Osteocyte (in vitro differentiated cells): ENCODE measurements at places on chromosomes 2 and 18. TPM values are rescaled to one million over a fixed set of nuclear protein-coding genes. Genes with fewer than 3 reads are reported as not detected.

Gene VAMP8
- total RNA-seq: 3.1 and 3.8 TPM in 2 replicates

Gene SNORC
- total RNA-seq: 1.9 and 2.1 TPM in 2 replicates

DNA sequence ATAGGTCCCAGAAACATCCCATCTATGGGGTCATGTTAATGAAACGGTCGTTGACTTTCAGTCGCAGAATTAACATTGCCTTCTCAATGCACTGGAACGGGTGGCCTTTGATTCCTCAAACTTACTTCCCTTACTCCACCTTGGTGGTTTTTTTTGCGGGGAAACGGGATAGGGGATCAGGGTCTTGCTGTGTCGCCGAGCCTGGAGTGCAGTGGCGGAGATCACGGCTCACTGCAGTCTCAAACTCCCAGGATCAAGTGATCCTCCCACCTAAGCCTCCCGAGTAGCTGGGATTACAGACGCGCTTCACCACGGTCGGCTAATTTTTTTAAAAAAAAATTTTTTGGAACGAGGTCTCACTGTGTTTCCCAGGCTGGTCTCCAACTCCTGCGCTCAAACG, 754 bp downstream of the ATG16L1 start:
- no peak for DNase-seq

GRCh38 chr2:98084151-98084868, 2.7 kb upstream of the VWA3B start:
- no peak for DNase-seq

GRCh38 chr18:12639990-12640880, 17.7 kb downstream of the SPIRE1 start:
- DNase-seq: no peak

Gene TMEM200C
- 1.6 and 2.1 TPM in 2 replicates for total RNA-seq

DNA sequence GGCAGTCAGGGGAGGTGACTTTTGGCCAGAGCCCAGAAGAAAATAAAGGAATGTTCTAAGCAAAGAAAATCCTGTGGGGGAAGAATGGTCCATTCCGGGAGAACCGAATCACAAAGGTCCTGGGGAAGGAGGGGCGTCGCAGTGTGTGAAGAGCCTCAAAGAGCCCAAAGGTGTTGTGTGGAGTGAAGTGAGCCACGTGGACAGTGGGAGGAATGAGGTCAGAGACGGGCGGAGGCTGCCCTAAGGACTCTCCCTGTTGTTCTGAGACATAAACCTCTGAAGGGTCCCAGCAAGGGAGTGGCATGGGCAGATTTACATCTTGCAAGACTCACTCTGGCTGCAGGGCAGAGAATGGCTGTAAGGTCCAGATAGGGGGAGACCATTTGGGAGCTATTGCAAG, 91.3 kb upstream of the SEC11C start:
- DNase-seq: no peak

- no peak for DNase-seq
These were observed 45.6 kb upstream of the LPIN2 start for GRCh38 chr18:3058328-3059191.

- DNase-seq: no peak
These were observed 8.7 kb upstream of the INPP1 start for GRCh38 chr2:190334479-190335224.

Gene RNF152
- 70.0 and 76.4 TPM in 2 replicates for total RNA-seq

Gene GPR75
- 1.1 and 1.2 TPM in 2 replicates for total RNA-seq

DNA sequence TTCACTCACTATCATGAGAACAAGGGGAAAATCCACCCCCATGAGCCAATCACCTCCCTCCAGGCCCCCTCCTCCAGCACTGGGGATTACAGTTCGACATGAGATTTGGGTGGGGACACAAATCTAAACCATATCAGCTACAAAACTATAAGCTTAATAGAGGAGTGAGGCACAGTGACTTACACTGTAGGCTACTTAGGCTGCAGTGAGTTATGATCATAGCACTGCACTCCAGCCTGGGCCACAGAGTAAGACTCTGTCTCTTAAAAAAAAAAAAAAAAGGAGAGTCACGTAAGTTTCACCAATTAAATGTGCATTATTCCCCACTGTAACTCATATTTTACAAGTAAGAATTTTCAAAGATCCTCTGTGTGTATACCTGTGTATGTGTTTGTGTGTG, 26.2 kb upstream of the COLEC12 start:
- DNase-seq: no peak

Gene INHA
- total RNA-seq: 1.2 and 1.4 TPM in 2 replicates
